Stimulated activated CD8-positive, alpha-beta memory T cell treated with anti-CD3 and anti-CD28 coated beads, Interleukin-7, amount 100 ng/mL, for 24 hours (primary cell): ENCODE measurements at places on chromosomes 7 and 10.

DNA sequence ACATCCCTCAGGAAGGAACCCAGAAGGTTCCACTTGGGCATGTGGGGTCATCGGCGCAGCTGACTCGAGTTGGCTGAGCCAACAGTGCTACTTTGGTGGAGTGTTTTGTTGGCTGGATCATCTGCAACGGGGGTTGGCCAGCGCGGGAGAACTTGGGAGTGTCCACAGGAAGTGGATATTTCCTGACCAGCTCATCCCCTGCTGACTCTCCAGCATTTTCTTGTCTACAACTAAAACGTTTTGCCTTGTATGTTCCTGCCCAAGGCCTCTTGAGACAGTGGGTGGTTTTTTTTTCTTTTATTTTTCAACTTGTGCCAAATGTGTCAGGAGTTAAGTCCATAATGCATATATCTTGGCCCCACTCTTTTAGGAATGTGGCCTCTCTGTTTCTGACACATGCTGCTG is 208.6 kb downstream of the ZNF365 start:
- no peak for DNase-seq

- DNase-seq, result no peak
Observed at GRCh38 chr7:132353936-132354335, 222.3 kb downstream of the PLXNA4 start.

DNA sequence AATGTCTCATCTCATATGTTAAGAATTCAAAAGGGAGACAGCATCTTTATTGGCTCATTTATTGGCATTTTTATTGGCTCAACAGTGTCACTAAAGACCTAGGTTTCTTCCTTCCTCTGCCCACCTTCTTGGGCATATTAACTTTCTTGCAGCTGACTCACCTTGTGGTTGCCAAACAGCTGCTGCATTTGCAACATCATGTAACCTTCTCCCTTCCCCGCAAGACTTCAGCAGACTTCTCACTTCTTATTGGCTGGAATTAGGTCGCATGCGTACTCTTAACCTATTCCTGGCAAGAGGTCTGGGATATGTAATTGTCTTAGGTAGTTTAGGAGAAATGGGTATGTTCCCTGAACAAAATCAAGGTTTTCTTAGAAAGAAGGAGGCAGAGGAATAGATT is 263.2 kb downstream of the POU6F2 start:
- DNase-seq, result no peak

DNA sequence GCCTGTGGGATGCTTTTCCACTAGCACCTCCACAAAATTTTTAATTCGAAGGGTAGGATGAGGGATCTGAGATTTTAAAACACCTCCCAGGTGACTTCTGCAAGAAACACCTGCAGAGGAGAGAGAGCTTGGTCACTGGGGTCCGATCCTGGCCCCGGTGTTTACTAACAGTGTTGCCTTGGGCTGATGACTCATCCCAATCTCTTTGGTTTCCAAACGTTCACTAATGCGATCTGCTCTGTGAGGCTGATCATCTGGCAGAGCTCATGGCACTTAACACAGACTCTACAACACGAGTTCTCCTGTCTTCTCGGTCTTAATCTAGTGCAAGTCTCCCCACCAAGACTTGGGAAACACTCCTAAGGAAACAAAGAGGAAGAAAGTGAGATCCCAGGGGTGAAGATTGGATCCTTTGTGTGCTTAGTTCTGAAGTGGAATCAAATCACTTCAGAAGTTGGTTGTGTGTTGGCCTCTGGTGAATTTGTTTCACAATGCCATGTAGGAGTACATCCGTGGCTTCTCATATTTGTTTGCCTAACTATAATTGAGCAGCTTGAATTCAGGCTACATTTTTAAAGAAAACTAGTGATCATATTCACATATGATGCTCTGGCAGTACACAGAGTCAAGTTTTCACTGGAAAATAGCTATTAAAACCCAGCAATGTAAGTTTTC is 407.9 kb downstream of the NRG3 start:
- DNase-seq, result no peak

DNA sequence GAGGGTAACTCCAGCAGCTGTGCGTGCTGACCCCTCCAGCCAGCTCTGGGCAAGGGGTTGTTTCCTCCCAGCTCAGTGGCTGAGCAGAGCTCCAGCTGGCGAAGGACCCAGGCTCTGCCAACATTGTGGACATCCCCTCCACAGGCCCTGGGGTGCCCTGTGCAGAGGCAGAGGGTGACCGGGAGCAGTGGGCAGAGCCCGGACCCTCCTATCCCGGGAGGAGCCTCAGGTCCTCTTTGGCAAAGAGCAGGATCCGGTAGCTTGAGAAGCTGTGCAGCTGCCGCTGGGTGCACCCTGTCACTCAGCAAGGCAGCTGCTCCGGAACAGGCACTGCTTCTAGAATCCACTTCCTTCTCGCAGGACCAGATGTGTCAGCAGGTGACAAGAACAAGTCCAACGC is 175.9 kb downstream of the EBF3 start:
- DNase-seq, result no peak

DNA sequence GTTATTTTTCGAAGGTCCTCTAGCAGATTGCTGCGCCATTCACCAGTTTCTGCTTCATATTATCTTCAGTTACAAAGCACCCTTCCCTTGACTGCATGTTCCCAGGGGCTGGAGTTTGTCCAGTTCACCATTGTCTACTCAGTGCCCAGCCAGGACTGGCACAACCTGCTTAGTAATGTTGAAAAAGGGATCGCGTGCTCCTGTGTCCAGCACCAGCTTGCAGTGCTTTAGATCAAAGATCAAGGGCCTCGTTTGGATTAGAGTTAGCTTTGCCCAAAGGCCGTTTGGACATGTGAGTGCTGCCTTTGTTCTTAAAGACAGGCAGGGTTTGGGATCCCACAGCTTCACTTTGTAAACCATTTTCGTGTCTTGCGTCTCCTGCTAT is 867 bp downstream of the ATP6V0E2 start:
- no peak for DNase-seq

- DNase-seq, result no peak
Observed at GRCh38 chr10:92545556-92545955, 28.3 kb downstream of the IDE start.

GRCh38 chr7:137847568-137848050 is 835 bp upstream of the DGKI start:
- DNase-seq, result no peak

DNA sequence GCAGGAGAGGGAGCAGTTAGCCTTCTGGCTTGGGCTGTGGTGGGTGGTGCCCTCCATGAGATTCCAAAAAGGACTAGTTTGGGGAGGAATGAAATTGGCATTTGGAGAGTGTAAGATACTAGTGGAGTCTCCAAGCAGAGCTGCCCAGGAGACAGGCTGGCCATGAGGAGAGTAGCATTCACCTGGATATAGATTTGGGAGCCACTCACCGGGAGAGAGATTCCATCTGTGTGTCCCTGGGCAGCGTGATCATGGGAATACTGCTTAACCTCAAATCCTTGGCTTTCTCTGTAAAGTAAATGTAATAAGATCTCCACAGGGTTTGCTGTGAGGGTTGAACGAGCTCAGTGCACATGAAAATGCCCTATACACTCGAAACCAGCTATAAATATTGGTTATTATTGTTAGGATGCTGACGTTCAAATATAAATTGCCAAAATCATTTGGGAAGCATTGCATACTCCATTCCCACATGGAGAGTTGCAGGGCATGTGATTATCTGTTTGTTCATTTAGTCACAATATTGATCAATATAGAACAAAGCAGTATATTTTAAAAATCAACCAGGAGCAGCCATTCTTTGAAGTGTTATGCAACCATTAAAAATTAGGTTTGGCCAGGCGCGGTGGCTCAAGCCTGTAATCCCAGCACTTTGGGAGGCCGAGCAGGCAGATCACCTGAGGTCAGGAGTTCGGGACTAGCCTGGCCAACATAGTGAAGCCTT is 143.7 kb downstream of the CUX1 start:
- no peak for DNase-seq
